ENCODE measurements at places on chromosomes 7 and 10.

DNA sequence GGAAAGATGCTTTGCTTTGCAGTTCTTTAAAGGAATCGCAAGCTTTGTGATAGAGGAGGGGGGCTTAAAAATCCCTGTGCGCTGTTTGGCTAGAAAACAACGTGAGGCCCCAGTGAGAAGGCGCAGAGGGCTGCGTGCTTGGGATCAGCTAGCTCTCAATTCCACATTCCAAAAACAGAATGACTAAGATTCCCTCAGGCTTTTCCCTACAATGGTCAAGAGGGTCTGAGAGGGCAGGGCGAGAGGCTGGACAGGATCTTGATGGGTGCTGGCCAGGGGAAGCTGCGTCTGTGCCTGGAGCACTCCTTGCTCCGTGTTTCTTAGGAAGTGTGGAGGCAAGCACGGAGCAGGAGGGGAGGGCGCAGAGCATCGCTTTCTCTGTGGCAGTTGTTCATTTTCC lies 72.1 kb upstream of the INHBA start:
- no peak for DNase-seq

DNA sequence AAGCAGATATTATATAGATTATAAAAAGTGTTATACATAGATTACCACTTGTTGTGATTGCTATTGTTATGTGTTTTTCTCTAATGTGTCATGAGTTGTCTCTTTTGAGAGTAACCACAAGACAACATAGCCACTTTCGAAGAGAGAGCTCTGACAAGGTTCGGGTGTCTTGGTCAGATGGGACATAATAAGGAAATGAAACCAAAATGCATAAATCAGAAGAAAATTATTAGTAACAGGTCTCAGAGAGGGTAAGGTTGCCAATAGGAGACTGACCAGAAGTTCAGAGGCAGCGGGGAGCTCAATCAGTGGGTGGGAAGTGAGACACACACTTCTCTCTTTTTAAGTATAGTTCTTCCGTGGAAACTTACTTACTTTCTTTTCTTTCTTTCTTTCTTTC lies 639.2 kb upstream of the POT1 start:
- no peak for DNase-seq

GRCh38 chr7:149598721-149599308 lies 101.2 kb upstream of the ZNF746 start:
- no peak for DNase-seq

DNA sequence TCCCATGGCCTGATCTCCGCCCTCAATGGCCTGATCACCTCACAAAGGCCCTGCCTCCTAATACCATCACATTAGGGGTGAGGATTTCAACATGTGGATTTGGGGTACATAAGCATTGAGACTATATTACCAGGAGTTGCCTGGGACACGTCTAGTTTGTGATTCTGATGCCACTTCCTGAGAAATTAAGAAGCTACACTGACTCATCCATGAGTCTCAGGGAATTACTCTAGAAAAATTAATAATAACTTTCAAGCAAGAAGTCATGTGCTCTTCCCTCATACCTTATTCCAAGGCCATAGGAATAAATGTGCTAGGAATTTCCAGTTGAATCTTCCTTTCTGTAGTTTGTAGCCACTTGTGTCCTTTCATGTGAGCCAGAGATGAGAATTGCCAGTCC lies 519.3 kb upstream of the MKI67 start:
- no peak for DNase-seq

DNA sequence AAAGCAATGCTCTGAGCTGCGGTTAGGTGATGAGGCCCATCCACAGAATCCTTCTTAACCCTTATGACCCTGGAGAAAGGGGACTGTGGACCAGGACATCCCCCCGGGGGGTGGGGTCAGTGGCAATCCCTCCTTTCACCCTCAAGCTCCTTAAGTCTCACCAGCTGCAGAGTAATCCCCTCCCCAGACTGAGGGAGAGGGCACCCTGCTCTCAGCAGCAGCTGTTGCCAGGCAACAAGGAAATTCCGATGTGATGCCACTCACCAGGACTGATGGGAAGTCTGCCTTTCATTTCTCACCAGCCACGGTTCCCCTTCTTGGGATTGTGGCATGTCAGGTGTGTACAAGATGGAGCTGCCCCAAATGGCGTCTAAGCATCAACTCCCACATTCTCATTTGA lies 129.6 kb downstream of the DOCK1 start:
- no peak for DNase-seq

DNA sequence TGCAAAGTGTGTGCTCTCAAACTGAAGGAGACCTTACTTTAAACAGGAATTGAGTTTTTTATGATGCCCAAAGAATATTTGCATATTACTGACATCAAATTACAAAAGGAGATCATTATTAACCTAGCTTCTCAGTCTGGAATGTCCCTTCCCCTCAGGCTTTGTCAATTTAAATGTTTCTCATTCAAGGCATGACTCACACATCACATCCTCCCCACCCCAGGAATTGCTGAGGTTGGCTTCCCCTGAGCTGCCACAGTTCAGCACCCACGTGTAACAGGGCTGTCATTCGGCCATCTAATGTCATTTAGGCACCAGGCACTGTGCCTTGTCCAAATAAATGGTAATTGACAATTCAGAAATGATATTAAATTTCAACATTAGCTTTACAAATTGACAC lies 305.9 kb upstream of the MGMT start:
- DNase-seq: no peak

DNA sequence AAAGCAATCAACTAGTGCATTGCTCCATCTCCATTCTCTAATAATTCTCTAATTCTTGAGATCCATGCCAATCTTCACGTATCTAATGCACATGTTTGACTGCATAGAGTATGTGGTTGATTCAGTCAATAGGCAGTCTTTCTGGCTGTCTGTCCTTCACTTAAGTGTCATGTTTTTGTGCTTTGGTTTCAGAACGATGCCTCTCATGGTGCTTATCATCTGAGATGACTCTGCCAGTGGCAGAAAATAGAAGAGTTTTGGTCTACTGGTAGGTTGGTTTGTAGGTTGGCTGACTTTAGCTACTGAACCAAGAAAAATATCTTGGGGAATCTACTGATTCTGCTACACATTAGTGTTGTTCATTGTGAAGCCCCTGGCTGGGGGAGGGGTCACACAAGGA lies 364.2 kb downstream of the SFMBT2 start:
- no peak for DNase-seq

DNA sequence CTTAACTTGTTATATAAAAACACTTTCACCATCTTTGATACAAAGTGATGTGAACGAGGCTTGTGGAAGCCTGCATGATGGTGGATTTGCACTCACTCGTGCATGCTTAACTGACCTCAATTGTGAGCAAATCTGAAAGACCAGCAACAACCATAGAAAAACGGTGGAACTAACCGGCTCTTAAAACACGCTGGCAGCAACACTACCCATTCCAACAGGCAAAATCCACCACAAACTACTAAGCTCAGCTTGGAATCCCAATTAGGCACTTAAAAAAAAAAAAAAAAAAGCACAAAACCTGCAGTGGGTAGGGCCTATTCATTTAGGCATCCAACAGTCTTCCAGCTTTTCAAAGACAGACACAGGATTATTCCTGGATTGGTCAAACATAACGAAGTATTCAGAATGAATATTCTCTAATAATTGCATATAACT lies 1.8 kb downstream of the GDI2 start:
- DNase-seq: no peak

DNA sequence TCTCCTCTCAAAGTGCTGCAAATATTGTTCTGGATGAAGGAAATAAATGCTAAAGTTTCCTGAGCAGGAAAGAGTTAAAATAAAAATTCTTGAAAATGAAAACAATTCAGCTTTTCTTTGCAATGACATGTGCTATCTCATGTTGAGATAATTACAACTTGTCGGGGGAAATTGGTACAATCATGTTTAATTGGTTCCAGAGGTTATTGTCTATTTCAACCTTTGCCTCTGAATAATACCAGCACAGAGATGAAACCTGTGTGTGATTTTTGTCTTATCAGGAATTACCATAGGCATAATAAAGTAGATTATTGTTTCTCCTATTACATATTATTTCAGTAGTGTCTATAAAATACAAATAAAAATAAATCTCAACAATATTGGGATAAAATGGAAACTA lies 305.0 kb downstream of the XPNPEP1 start:
- no peak for DNase-seq

DNA sequence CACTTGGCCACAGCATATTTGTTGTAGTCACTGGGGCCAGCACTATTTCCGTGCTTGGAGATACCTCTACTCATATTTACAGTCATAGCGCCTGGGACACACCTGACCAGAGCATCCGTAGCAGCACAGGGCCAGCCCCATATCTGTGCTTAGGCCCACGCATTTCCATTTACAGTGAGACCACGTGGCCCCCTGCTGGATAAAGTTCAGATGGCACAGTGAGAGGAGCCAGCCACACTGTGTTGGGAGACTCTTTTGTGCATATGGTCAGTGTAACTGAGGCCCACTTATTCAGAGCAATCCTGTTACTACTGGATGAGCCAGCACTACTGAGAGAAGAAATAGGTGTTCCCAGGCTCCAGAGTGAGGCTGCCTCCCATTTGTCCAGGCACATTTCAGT lies 455.3 kb downstream of the REEP3 start:
- DNase-seq: no peak

GRCh38 chr7:511476-512145 lies 8.0 kb downstream of the PDGFA start:
- DNase-seq: no peak

- DNase-seq: no peak
Measured at GRCh38 chr10:83648201-83648600, 491.1 kb upstream of the GHITM start.

Data from stimulated activated CD8-positive, alpha-beta memory T cell treated with anti-CD3 and anti-CD28 coated beads, Interleukin-7, amount 100 ng/mL, for 48 hours (primary cell).